Immature natural killer cell (primary cell): ENCODE measurements at places on chromosomes 4 and X.

GRCh38 chrX:131792789-131793462 is 230.2 kb upstream of the STK26 start:
- DNase-seq = peak; percentile 90

GRCh38 chr4:29002151-29002550 is 1718.0 kb upstream of the PCDH7 start:
- no peak for DNase-seq

- no peak for DNase-seq
These were observed 43.5 kb upstream of the CD99 start for GRCh38 chrX:2647627-2648026.

DNA sequence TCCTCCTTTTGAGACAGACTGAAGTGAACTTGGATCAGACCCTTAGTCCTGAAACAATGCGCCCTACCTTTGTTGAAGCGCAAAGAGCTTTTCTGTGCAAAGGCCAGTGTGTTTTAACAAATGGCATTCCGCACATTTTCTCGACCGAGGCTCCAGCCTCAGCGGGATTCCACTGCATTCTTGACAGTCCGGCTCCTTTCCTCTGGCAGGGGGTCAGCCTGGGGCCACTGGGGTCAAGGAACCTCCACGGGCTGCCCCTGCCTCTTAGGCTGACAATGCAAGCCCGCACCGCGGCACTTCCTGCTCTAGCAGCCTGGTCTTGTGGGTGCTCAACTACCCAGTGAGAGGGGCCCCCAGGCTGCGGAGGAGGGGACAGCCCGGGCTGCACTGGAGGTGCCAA is 47.2 kb upstream of the TFDP3 start:
- no peak for DNase-seq

- DNase-seq = no peak
These were observed 181.7 kb downstream of the MAML3 start for GRCh38 chr4:139972305-139972704.

DNA sequence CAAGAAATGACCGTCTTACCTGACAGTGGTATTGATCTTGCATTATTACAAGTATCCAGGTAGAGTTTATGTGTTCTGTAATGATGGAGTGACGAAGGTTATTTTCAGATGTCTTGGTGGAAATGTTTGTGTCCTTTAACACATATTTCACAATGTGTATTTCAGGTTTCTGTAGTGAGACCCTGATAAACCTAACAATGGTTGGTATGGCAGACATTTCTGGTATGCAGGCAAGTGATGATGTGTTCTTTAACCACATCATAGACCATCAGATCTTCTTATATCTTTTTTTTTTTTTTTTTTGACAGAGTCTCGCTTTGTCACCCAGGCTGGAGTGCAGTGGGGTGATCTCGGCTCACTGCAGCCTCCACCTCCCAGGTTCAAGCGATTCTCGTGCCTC is 14.6 kb upstream of the ATXN3L start:
- DNase-seq = no peak

GRCh38 chr4:89805297-89805696 is 31.7 kb downstream of the SNCA start:
- DNase-seq = no peak

- DNase-seq = no peak
These were observed 58.6 kb upstream of the P2RY10 start for GRCh38 chrX:78886550-78886949.

GRCh38 chr4:97235521-97235920 is 907.8 kb downstream of the STPG2 start:
- DNase-seq = no peak

- no peak for DNase-seq
These were observed 34.5 kb downstream of the NIPAL1 start for GRCh38 chr4:48051078-48051477.

- DNase-seq = no peak
These were observed 100.3 kb downstream of the TENM3 start for GRCh38 chr4:182343453-182343852.

DNA sequence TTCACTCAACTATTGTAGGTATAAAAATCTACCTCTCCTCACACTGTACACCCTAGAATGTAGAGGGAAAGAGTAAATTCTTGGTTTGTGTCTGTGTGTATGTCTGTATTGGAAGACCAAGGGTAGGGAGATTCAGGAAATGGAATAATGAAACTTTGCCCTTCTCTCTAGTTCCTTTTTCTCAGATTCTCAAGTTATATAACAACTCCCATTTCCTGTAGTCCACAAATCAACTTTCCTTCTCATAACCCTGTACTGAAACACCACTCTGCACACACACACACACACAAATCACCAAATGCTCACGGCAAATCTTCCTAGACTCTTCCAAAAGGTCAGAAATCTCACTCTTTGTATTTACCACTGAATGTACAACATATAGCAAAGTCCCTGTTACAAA is 824.5 kb upstream of the DIAPH2 start:
- DNase-seq = no peak

- no peak for DNase-seq
These were observed 524.0 kb downstream of the DMD start for GRCh38 chrX:32687379-32687778.

GRCh38 chr4:38453253-38453881 is 210.6 kb upstream of the KLF3 start:
- no peak for DNase-seq

DNA sequence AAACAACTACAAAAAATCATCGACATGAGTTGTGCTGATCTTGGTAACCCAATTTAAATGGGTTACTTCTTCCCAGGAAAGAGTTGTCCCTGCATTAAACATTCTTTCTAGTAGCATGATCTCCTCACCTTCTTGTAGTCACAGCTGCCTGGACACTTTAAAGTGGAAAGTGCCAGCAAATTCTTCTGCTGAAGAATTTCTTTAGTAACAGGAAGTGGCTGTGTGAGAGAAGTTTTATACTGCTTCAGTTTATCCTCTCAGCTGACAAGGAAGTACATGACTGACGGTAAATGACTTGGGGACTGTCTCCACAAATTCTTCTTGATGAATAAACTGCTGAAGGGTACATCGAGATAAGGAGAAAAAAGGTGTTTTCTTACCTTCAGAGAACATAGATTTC is 18.2 kb upstream of the TNIP3 start:
- peak; percentile 43 for DNase-seq

DNA sequence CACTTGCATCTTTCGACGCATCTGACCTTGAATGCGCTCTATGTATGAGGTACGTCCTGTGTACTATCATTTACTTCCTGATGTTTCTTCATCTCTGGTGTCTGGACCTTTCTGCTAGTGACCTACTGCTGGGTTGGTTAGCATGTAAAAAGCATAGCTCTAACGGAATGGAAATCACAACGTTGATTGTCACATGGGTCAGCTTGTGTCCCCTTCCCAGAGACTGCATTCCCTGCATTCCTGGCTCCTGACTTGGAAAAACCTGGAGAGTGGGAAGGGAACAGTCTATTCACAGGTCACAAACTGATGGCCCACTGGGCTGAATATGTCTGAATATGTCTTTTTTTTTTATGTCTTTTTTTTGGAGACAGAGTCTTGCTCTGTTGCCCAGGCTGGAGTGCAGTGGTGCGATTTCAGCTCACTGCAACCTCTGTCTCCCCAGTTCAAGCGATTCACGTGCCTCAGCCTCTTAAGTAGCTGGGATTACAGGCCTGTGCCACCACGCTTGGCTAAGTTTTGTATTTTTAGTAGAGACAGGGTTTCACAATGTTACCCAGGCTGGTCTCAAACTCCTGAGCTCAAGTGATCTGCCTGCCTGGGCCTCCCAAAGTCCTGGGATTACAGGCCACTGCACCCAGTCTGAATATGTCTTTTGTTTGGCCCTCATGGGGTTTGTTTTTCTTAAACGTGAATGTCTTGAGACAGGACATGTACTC is 16.3 kb downstream of the LONRF3 start:
- no peak for DNase-seq

GRCh38 chr4:153651587-153651986 is 32.5 kb upstream of the TLR2 start:
- DNase-seq = peak; percentile 14
